H1 (cell line): ENCODE measurements at places on chromosomes 3 and 15. TPM values are rescaled to one million over a fixed set of nuclear protein-coding genes. Genes with fewer than 3 reads are reported as not detected.
A peak's percentile ranks its signal among the peaks of the same experiment; 100 is the strongest.

DNA sequence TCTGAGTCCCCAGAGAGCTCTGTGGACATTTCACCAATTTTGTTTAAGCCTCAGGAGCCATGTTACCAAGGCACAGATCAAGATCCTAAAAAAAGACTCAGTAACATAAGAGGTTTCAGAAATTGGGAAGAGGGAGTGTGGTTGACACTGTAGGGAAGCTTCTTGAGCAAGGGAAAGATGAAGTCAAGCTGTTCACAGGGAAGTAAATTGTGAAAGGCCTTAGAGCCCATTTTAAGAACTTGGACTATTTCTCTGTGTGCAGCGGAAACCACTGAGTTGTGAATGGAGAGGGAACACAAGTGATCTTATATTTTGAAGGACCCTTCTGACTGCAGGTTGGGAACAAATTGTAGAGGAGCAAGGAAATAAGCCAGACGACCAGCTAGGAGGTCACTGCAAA lies 18.7 kb downstream of the BCL2A1 start:
- no peaks in the 10 kb centered on the region for H3K4me1 ChIP-seq
- H3K4me3 ChIP-seq, result no peak overlapping the region

DNA sequence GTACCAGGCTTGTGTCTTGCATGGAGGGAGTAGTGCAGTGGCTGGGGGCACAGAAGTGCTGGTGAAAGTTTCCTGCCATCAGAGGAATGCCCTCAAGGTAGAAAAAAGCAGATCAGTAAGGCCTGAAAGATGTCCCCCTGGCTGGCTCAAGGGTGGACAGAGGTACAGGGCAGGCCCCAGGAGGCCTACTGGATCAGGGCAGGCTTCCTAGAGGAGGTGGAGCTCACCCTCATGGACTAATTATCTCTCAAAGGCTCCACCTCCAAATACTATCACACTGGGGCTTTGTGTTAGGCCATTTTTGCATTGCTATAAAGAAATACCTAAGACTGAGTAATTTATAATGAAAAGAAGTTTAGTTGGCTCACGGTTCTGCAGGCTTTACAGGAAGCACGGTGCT lies 7.8 kb downstream of the SPSB4 start:
- DNase-seq, result peak; percentile 1
- no peaks in the 10 kb centered on the region; the same call in 1 of the 2 replicates for H3K4me1 ChIP-seq
- H3K36me3 ChIP-seq, result no peaks in the 10 kb centered on the region
- H3K27me3 ChIP-seq, result no peaks in the 10 kb centered on the region

- no peaks in the 10 kb centered on the region for H3K27me3 ChIP-seq
- peak; percentile 40 for DNase-seq
- no peak overlapping the region for H3K27ac ChIP-seq
- peaks cover 4% of the 10 kb centered on the region for H3K36me3 ChIP-seq
- H3K4me3 ChIP-seq, result no peak overlapping the region
Observed at GRCh38 chr3:125185805-125186204, 26.7 kb downstream of the SLC12A8 start.

DNA sequence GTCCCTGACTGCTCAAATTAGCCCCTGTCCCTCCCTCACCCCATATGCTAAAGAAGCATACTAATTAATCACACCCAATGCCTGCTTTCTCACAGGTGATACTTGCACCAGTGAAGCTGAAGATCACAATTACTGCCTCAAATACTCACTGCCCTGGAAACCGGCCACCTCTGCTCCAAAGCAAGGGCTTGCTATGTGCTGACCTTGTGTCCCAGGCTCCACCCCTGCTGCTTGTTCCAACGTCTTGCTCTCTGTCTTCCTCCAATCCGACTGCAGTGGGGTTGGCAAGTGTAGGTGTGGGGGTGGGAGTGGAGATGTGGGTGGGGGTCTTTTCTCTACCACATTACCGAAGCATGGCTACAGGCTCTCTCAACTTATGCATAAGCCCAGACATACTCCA lies 55.7 kb upstream of the PSMD6 start:
- no peak for DNase-seq
- no peak overlapping the region for H3K27ac ChIP-seq
- peaks cover 6% of the 10 kb centered on the region; the same call in 1 of the 2 replicates for H3K4me1 ChIP-seq
- no peak overlapping the region for H3K4me3 ChIP-seq
- H3K36me3 ChIP-seq, result no peaks in the 10 kb centered on the region

DNA sequence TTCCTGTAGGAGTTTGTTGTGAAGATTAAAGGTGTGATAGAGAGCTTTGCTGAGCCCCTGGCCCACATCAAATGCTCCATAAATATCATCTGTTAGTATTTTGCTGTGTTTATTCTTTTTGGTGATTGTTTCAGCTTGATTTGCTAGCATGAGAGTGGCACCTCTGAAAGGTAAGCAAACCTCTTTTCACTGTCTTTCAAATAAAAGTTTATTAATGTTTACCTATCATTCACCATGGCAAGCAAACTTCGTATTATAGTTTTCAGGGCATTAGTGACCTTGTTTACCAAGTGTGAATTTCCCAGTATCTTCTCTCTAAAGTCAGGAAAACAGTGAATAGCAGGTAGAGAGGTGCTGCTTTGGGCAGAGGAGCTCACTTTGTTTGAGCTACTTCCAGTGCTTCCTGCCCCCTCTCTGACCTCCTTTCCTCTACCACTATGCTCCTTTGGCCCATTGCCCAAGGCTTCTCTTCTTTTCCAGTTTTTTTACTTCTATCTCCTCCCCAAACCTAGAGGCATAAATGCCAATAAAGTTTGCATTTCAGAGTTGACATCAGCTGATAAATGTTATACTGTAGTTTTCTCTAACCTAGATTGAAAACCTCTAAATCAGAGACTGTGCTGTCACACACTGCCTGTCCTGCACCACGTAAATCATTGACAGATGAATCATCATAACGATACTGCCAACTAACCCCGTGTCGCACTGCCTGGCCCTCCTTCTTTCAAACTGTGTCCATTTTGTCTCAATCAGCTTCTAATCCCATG lies 569.0 kb downstream of the TUSC7 start:
- no peaks in the 10 kb centered on the region for H3K4me1 ChIP-seq
- no peak overlapping the region for H3K27ac ChIP-seq
- H3K27me3 ChIP-seq, result no peaks in the 10 kb centered on the region
- no peak overlapping the region for H3K4me3 ChIP-seq
- no peak for DNase-seq

- H3K27me3 ChIP-seq, result no peaks in the 10 kb centered on the region
- H3K4me1 ChIP-seq, result peaks cover 6% of the 10 kb centered on the region
- no peaks in the 10 kb centered on the region for H3K36me3 ChIP-seq
- no peak for DNase-seq
- H3K27ac ChIP-seq, result no peak overlapping the region
Observed at GRCh38 chr15:68328443-68328842, 50.9 kb downstream of the FEM1B start.

DNA sequence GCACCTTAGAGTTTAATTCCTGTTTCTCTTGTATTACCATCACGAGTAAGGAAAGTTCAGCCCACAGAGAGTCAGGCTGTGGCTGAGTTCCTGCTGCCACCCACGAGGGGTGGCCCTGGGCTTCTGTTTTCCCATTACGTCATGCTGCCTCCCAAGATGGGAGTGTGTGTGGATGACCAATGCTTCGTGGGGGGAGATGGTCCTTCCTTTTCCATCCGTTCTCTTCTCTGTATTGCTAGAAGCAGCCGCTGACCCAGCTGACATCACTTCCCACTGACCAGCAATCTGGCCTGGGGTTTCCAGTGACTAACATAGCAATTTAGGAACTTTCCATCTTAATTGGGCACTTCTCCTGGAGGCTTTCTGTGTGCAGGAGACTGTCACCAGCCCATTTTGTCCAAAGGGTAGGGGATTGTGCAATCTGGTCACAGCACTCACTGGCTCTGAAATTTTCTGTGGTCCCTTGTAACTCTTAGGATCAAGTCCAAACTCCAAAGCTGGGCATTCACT lies 9.3 kb downstream of the IRAK2 start:
- H3K27ac ChIP-seq, result no peak overlapping the region; the same call in 1 of the 2 replicates
- H3K36me3 ChIP-seq, result no peaks in the 10 kb centered on the region
- no peak overlapping the region for H3K4me3 ChIP-seq

DNA sequence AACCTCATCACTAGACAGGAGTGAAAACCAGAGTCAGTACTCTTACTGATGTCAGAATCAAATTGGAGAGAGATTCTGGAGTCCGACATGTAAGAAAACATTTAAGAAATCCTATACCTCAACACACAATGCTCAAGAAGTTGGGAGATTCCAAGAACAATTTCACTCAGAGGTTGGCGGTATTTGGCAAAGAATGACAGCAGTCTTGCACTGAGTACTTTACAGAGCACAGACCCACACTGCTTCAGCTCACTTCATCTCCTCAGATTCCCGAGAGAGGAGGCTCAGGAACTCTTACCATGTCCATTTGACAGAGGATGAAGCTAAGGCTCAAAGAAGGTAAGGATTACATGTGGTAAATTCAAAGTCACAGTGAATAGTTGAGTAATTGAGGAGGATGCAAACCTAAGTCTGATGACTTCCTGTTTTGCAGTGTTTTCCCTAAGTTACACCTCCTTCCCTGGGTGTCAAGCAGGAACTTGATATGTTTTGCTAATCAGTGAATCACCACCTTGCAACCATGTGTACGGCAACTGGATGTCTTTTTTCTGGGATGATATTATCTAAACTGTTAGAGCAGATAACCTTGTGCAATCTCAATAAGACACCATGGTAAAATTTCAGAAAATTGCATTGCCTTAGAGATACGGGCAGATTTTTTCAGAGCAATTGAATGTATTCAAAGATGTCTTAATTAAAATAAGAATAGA lies 61.3 kb upstream of the MME start:
- peaks cover 3% of the 10 kb centered on the region; the same call in 1 of the 2 replicates for H3K4me1 ChIP-seq
- H3K27me3 ChIP-seq, result no peaks in the 10 kb centered on the region
- no peak for DNase-seq
- no peaks in the 10 kb centered on the region for H3K36me3 ChIP-seq

DNA sequence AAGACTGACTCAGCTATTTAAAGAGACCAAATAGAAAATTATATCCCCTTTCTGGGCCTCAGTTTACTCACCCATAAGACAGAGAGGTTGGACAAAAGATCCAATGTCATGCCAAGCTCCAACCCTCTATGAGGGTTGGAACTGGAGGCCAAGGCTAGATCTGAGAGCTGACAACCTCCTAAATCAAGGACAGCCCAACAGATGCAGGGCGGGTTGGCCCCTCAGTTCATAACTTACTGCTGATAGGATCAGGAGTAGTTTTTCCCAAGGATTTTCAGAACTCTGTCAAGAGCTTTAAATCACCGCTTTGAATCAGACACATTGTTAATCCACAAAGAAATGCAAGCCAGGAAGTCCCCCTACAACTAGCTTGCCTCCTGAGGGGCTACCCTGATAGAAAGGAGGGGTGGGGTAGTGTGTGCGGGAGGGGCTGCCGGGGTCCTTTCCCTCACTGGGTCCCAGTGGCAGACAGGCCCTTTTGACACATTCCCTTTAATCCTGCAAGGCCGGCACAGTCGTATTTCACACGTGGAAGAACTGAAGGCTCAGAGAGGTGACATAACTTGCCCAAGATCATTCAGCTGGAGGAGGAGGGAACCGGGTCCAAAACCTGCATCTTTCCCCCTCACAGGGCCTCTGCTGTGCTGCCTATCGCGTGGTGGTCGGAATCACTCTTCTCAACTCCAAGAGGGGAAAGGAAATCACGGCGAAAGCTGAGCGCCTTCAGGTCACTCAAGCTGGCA lies 21.4 kb downstream of the BMF start:
- H3K4me3 ChIP-seq, result no peak overlapping the region
- peaks cover 13% of the 10 kb centered on the region; the same call in 1 of the 2 replicates for H3K36me3 ChIP-seq
- H3K27me3 ChIP-seq, result no peaks in the 10 kb centered on the region
- H3K27ac ChIP-seq, result no peak overlapping the region

DNA sequence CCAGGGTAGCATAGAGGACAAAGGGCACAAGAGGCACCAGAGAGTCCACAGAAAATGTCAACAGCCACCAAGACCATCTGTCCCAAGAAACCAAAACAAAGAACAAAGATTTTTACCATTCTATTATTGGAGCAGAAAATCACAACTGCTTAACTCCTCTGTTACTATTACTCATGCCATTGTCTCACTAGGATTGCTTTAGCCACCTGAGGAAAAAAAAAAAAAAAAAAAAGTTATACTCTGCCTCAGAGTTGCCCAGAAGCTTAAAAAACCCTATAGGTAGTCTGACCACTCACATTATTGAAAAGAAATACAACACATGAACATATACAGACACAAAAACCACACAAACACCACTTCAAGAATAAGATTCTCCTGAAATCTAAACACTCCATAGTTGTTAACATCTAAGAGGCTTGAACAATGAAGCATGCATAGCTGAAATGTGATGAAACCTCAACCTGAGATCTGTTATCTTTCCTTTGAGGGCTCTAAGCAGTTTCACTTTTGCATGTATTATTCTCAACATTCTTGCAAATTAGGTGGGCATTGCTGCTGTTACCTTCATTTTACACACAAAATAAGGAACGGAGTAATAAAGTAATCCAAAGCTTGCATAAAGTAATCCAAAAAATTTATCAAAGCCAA lies 85.4 kb downstream of the IGSF11 start:
- H3K36me3 ChIP-seq, result no peaks in the 10 kb centered on the region
- no peak overlapping the region for H3K4me3 ChIP-seq
- no peak overlapping the region for H3K27ac ChIP-seq
- no peak for DNase-seq
- no peaks in the 10 kb centered on the region for H3K27me3 ChIP-seq

- no peaks in the 10 kb centered on the region for H3K27me3 ChIP-seq
- H3K36me3 ChIP-seq, result no peaks in the 10 kb centered on the region
- H3K27ac ChIP-seq, result no peak overlapping the region
- no peak overlapping the region for H3K4me3 ChIP-seq
Observed at GRCh38 chr3:18179521-18179920, 245.6 kb downstream of the SATB1 start.

DNA sequence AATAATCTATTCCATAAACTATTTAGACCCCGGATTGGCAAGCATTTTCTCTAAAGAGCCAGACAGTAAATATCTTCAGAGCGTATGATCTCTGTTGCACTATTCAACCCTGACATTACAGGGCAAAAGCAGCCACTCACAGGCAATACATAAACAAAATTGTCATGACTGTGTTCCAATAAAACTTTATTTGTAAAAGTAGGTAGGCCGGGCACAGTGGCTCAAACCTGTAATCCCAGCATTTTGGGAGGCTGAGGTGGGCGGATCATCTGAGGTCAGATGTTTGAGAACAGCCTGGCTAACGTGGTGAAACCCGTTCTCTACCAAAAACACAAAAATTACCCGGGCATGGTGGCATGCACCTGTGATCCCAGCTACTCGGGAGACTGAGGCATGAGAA lies 66.5 kb downstream of the ADAMTS9 start:
- no peaks in the 10 kb centered on the region for H3K4me1 ChIP-seq
- no peaks in the 10 kb centered on the region for H3K27me3 ChIP-seq
- H3K36me3 ChIP-seq, result no peaks in the 10 kb centered on the region
- H3K27ac ChIP-seq, result no peak overlapping the region
- H3K4me3 ChIP-seq, result no peak overlapping the region

GRCh38 chr15:90190606-90191343 lies 10.4 kb upstream of the SEMA4B start:
- H3K36me3 ChIP-seq, result no peaks in the 10 kb centered on the region
- H3K27ac ChIP-seq, result no peak overlapping the region
- H3K4me1 ChIP-seq, result peaks cover 4% of the 10 kb centered on the region
- no peak overlapping the region for H3K4me3 ChIP-seq

- no peaks in the 10 kb centered on the region for H3K36me3 ChIP-seq
- H3K27me3 ChIP-seq, result no peaks in the 10 kb centered on the region
- no peak overlapping the region for H3K4me3 ChIP-seq
Observed at GRCh38 chr3:51622868-51623267, 48.2 kb upstream of the TEX264 start.

LDHAL6B gene
- total RNA-seq, result not detected in 2 replicates

TIPIN gene
- 23.5 and 24.7 TPM in 2 replicates for total RNA-seq

LRRC2 gene
- 6.4 and 7.3 TPM in 2 replicates for total RNA-seq

ZMAT3 gene
- total RNA-seq, result 9.2 and 10.4 TPM in 2 replicates

IQCB1 gene
- 28.9 and 31.2 TPM in 2 replicates for total RNA-seq

DZIP1L gene
- 6.9 and 8.3 TPM in 2 replicates for total RNA-seq
